ENCODE measurements at places on chromosomes 3 and 15.
A peak's percentile ranks its signal among the peaks of the same experiment; 100 is the strongest.

GRCh38 chr3:28317438-28318022, 31.0 kb upstream of the ZCWPW2 start:
- DNase-seq: peak; percentile 19

- no peak for DNase-seq
These were observed 41.4 kb upstream of the SPATA12 start for GRCh38 chr3:57019057-57019456.

- no peak for DNase-seq
These were observed 4.8 kb downstream of the VEPH1 start for GRCh38 chr3:157498371-157498770.

DNA sequence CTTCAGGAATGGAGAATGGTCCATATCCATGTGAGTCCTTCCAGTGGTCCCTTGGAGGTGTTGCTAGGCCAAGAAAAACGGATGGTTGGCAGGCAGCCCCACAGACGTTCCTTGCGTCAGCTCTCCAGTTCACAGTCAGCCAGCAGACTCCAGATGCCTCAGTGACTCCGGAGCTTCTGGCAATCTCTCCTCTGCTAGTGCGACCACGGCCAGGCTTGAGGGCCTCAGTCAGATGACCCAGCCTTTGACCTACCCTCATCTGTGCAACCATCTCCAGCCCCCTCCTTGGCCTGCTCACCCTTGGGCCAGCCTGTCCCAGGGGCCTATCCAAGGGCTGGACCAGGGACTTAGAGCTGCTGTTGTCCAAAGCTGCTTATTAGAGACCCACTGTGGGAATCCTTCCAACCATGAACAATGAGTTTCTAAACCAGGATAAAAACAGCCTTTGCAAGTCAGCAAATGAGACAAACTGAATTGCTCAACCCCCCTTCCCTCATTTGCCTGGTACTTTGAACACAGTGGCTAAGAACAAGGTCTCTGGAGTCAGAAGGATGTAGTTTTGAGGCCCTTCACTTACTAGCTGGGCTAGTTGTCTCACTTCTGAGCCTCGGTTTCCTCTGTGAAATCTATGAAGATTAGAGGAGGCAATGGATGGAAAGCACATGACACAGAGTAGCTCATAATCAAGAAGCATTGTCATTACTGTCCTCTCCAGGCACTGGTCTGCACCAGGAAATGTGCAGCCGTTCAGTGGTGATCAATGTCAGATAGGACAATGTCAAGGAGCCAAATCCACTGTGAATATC, 44.8 kb downstream of the ANP32A start:
- no peak for DNase-seq

- no peak for DNase-seq
These were observed 266.2 kb downstream of the NLGN1 start for GRCh38 chr3:173663696-173664111.

GRCh38 chr3:191455257-191455952, 5.6 kb upstream of the PYDC2 start:
- no peak for DNase-seq

- no peak for DNase-seq
These were observed 16.0 kb upstream of the WDR49 start for GRCh38 chr3:167669699-167670098.

GRCh38 chr3:54366839-54367238, 244.5 kb downstream of the CACNA2D3 start:
- no peak for DNase-seq

DNA sequence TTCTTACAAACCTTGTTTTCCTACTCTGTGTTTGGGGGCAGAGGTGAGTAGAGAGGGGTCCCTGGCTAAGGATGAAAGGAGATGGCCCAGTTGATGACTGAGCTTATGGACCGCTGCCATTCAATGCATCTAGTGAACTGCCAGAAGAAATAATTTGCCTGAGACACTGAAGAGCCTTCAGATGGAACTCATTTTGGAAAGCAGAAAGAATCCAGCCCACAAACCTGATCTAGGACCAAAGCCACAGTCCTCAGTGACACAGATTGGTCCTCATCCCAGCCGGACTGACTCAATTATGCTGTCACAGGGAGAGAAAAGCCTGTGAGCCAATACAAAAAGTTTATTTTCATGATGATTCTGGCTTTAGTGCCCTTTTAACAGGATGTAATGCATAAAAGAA, 82.7 kb downstream of the CD47 start:
- no peak for DNase-seq

DNA sequence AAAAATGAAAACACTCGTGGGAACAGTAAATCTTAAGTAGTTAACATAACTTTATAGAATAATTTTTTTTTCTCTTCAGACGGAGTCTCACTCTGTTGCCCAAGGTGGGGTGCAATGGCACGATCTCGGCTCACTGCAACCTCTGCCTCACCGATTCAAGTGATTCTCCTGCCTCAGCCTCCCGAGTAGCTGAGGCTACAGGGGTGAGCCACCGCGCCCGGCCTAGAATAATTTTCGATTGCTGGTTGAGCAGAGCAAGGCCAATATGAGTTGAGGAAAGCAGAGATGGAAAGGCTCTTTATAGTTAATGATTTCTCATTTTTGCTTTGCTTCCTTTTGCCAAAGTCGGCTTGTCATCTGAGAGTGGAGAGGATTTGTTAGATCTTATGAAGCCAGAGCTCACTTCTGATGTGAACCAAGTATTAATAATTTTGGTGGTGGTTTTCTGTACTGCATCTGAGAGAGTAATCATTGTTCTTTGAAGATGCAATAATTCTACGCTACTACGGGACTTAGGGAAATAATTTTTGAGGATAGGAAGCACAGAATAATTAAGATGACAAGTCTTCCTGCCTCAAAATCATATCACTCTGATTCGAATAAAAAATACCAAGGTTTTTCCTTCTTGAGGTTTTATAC, 1.6 kb upstream of the GOLM2 start:
- DNase-seq: no peak

DNA sequence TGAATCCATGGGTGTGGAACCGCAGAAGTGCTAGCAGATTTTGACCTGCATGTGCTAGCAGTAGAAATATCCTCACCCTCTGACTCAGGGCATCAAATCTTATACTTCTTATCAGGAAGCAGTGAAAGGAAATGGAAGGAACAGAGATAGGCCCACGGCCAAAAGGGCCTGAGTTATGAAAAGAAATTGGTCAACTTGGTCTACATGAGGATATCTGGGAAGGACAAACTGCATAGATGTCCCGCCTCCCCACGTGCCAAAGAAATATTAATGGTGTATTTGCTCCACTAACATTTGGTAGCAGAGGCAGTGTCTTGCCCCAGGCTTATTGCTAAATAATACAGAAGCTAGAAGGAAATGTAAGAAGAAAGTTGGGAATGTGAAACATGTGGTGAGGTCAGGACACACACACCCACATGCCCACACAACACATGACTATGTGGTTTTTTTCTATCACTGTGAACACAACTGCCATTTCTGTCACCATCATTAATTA, 93.6 kb upstream of the COL8A1 start:
- no peak for DNase-seq
